Effector memory CD4-positive, alpha-beta T cell (primary cell): ENCODE measurements at places on chromosomes 3 and 15.
A peak's percentile ranks its signal among the peaks of the same experiment; 100 is the strongest.

DNA sequence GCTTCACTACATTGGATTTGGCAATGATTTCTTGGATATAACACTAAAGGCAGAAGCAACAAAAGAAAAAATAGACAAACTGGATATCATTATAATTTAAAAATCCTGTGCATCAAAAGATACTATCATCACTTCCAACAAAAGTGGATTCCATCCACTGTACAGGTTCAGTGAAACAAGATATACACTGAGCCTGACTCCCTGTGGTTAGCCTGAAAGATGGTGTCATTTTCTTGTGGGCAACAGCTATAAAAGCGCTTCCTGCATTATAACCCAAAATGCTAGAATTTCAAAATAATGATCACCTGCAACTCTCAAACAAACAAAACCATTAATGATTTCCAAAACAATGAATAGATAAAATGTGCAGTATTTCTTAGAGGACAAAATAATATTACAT is 39.6 kb upstream of the TBC1D23 start:
- no peaks in the 10 kb centered on the region for H3K27me3 ChIP-seq
- H3K36me3 ChIP-seq = no peaks in the 10 kb centered on the region

- H3K27me3 ChIP-seq = no peaks in the 10 kb centered on the region
- no peak overlapping the region for H3K27ac ChIP-seq
- no peaks in the 10 kb centered on the region for H3K36me3 ChIP-seq
Observed at GRCh38 chr15:26805470-26805869, 32.6 kb upstream of the GABRB3 start.

- no peaks in the 10 kb centered on the region for H3K36me3 ChIP-seq
- no peaks in the 10 kb centered on the region for H3K4me1 ChIP-seq
- no peaks in the 10 kb centered on the region for H3K27me3 ChIP-seq
- no peak for DNase-seq
- no peak overlapping the region for H3K27ac ChIP-seq
Observed at GRCh38 chr15:53739187-53739586, 20.3 kb downstream of the WDR72 start.

GRCh38 chr3:17539436-17539835 is 203.0 kb downstream of the TBC1D5 start:
- no peak for DNase-seq
- H3K27ac ChIP-seq = no peak overlapping the region
- H3K4me1 ChIP-seq = no peaks in the 10 kb centered on the region
- no peak overlapping the region for H3K4me3 ChIP-seq
- no peaks in the 10 kb centered on the region for H3K27me3 ChIP-seq

- no peaks in the 10 kb centered on the region for H3K4me1 ChIP-seq
- no peak overlapping the region for H3K27ac ChIP-seq
- no peaks in the 10 kb centered on the region for H3K27me3 ChIP-seq
- H3K4me3 ChIP-seq = no peak overlapping the region
Observed at GRCh38 chr3:120854908-120855526, 53.0 kb upstream of the STXBP5L start.

DNA sequence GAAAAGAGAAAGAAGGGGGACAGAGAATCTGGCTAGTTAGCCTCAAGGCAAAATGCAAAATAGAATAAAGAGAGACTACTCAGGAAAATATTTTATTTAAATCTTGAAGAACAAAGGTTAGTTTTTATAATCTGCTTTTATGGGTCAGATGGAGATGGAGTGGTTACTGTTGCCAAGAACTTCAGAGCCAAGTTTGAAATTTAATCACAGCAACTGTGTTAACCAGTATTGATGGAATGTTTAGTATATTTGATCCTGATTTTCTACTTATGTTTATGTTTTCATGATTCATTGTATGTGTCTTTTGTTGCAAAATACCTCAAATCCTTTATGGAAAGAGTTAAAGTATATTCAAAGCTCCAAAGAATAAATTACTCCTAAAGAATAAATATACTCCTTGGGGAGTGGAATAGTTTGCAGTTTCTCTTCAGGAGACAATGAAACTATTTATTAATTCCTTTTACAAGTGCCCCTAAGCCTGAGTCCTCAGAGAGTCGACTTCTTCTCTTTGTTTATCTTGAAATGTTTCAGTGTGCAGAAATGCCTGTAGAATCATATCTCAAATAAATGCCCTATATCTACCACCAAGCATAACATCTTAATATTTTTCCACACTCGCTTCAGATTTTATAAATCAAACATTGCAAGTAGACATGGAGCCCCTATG is 60.9 kb upstream of the THSD4 start:
- H3K36me3 ChIP-seq = no peaks in the 10 kb centered on the region
- H3K27ac ChIP-seq = no peak overlapping the region
- no peaks in the 10 kb centered on the region for H3K27me3 ChIP-seq
- H3K4me3 ChIP-seq = no peak overlapping the region
- no peaks in the 10 kb centered on the region for H3K4me1 ChIP-seq

- no peak overlapping the region for H3K4me3 ChIP-seq
- no peak overlapping the region for H3K27ac ChIP-seq
- DNase-seq = peak; percentile 12
- no peaks in the 10 kb centered on the region for H3K27me3 ChIP-seq
- H3K36me3 ChIP-seq = no peaks in the 10 kb centered on the region
Observed at GRCh38 chr15:57559875-57560274, 31.8 kb upstream of the MYZAP start.

DNA sequence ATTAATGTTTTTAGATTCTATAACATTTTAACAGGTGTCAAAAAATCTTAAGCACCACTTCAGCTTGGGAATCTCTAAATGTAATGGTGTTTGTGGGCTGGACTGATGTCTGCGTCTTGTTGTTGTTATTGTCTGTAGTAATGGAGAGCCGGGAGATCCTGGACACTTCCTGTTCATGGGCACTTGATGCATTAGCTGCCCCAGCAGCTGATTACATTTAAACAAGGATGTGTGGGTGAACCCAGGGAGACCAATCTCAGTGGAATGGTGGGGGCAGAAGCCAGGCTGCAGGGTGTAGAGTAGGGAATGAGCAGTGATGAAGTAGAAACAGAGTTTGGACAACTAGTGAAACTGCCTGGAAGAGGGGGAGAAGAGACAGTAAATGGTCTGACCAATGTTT is 7.8 kb downstream of the CCR5AS start:
- H3K36me3 ChIP-seq = no peaks in the 10 kb centered on the region
- no peaks in the 10 kb centered on the region for H3K4me1 ChIP-seq
- H3K4me3 ChIP-seq = no peak overlapping the region
- no peak for DNase-seq
- no peak overlapping the region for H3K27ac ChIP-seq

GRCh38 chr3:53939086-53939582 is 47.5 kb upstream of the SELENOK start:
- peaks cover 4% of the 10 kb centered on the region for H3K27me3 ChIP-seq
- no peak overlapping the region for H3K4me3 ChIP-seq
- no peaks in the 10 kb centered on the region for H3K36me3 ChIP-seq
- H3K27ac ChIP-seq = no peak overlapping the region
- DNase-seq = no peak
- H3K4me1 ChIP-seq = no peaks in the 10 kb centered on the region
